ENCODE measurements at places on chromosomes 6 and 20.

DNA sequence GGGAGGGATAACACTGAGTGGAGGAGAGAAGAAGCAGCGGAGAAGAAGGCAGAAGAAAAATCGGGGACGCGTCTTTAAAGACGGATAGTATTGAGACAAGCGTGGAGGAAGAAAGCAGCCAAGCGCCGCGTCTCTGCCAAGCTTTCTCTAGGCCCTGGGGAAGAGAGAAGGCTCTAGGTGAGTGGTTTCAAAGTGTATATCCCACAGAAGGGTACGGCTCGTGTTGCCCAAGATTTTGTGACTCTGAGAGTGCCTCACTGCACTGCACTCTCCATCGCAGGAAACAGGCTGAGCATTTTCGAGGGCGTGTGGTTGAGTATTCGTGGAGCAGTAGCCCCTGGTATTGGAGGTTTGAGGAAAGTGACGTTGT lies 185.4 kb downstream of the TRIM27 start:
- no peak for DNase-seq

GRCh38 chr6:64717281-64717680 lies 989.7 kb downstream of the EYS start:
- DNase-seq, result no peak

DNA sequence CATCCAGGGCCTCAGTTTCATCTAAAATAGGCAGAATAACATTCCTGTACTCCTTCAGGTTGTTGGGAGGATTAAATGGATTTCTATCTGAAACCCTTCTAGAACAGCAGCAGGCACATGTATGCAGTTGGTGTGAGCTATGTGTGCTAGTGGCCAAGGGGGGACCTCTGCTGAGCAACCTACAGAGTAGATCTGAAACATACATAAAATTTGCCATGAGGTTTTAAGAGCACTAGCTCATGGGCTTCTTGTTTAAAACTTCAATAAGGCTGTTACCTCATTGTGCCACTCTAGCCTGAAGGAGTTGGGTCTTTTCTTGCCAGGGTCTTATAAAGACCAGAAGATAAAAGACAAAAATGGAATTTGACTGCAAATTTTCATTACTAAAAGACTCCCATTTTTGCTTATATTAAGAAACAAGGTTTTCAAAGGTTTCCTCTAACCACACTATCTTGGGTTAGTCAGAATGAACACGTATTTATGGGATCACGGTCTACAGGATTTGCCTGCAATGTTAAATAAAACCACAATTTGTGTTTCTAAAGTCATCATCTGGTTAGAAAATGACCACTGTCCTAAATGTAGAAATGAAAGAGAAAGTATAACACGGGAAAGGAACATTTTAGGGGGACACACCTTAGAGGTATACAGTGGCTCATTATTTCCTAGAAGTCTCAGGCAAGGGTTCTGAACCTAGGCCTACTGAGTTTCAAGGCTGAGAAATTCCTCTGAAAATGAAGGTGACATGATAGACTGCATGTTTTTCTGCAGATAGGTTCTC lies 144.9 kb upstream of the OLIG3 start:
- DNase-seq, result no peak

DNA sequence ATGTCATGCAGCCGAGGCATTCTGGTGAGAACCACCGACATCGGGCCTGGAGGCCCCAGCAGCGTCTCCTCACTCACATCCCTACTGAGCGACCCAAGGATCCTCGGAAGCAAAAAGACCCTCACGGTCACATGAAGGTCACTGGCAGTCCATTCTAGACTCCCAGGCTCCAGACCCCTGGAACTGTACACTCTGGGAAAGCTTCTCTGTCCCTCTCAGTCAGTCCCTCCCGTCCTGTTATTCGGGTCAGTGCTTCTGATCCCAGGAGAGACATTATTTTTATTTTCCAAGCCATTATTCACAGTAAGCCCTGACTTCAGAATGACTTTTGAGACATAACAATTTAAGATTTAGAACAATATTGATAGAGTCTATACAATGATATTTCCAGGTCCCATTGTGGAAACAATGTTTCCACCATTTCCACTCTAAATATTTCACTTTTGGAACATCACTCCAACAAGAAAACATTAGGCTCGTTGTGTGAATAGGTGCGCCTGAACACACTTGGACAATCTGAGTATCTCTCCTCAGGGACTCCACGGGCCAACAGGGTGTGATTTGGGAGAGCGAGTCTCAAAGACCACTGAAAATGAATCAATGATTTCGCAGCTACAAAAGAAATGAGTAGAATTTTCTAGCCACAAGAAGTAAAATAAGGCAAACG lies 199.7 kb downstream of the SOD2 start:
- no peak for DNase-seq

DNA sequence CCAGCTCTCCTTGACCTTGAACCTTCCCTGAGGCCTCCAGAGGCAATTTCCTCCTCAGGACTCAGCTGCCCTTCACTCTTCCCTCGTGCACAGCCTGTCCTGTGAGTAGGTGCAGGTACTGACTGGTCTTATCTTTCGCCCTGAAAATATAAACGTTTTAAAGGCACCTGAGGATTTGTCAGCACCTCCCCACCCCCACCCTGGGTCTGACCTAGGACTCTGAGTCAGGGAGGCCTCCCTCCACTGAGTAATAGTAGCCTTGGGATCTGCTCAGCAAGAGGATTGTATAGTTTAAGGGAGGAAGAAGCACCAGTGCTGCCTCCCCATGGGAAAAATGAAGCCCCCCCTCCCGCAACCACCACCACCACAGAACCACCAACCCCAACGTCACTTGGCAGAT lies 54.6 kb downstream of the PPARD start:
- DNase-seq, result no peak

- DNase-seq, result no peak
Observed at GRCh38 chr6:19322691-19323485, 514.3 kb upstream of the ID4 start.

DNA sequence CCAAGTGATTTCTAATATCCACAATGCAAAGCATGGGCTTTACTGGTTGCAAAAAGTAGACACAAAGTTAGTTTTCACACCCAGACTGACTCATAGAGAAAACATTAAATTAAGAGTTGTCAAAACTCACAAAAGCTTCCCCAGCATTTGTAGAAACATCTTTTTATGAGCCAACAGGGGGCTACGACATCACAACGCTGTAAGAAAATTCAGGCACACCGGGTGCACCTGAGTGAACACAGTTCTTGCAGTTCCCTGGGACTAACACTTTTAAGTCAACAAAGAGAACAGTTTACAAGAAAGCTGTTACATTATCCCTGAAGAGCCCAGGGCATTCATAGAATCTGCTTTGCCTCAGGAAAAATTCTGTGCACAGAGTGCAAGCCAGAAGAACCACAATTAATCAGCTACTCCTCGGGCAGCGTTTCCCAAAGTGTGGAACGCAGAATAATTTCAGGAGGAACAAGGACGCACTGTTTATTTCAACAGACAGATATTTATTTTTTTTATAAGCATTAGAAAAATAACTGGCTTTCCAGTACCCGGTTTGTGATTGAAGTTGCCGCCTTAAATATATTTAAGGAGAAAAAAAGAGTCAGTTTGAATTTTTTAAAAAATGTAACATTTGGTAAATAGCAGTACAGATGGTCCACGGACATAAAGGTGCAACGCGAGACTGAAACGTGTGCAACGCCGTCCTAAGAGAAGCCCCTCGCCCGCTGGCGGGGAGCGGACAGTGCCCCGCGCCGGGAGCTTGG lies 1.2 kb downstream of the NCOA5 start:
- no peak for DNase-seq

DNA sequence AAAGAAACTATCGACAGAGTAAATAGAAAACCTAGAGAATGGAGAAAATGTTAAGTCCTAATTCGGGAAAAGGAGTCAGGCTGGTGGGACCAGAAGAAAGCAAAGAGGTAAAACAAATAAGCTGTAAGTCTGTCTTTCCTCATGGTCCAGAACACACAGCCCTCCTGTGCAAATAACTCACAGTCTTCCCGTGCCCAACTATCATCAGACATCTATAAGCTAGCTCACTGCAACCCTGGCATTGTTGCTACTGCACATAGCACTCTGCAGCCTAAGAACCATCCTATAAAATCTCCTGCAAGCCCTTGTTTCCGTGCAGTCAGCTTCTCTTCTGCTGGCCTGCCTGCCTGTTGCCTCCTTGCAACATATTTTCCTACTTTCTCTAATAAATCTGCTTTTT lies 17.4 kb downstream of the HLA-DRA start:
- DNase-seq, result no peak

GRCh38 chr20:58522666-58523065 lies 7.5 kb upstream of the APCDD1L start:
- DNase-seq, result no peak

DNA sequence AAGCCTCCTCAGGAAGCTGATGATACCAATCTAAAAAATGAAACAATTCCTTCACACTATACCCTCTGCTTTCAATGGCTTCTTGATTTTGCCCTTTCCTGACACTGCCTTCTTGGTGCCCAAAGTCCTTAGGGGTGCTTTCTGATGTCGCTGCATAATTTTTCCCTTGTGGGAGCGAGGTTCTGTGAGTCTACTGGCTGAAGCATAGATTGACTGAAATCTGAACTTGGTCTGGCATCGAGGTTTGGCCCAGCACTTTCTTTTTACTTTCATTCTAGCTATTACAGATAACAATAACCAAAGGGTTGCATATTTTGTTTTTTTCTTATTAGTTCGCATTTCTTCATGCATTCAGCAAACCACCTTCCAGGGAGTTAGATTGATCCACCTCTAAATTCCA lies 65.8 kb downstream of the E2F3 start:
- no peak for DNase-seq

DNA sequence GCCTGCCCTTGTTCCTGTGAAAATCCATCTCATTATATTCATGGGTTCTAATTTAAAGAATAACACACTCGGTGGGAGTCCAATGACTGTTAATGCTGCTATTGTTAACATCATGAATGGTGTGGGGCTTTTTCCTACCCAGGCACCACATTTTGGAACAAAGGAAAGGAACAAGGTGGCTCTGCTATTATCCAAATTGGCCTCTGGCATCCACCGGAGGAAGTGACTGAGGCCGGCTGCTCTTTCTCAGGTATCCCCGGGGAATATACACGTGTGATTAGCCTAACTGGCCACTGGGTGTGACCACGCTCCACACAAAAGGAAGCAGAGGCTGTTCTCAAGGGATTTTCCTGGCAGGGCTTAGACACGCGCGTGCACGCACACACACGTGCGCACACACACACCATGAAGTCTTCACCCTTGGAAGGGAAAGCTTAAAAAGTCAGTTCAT lies 601.2 kb upstream of the ARID1B start:
- DNase-seq, result no peak

DNA sequence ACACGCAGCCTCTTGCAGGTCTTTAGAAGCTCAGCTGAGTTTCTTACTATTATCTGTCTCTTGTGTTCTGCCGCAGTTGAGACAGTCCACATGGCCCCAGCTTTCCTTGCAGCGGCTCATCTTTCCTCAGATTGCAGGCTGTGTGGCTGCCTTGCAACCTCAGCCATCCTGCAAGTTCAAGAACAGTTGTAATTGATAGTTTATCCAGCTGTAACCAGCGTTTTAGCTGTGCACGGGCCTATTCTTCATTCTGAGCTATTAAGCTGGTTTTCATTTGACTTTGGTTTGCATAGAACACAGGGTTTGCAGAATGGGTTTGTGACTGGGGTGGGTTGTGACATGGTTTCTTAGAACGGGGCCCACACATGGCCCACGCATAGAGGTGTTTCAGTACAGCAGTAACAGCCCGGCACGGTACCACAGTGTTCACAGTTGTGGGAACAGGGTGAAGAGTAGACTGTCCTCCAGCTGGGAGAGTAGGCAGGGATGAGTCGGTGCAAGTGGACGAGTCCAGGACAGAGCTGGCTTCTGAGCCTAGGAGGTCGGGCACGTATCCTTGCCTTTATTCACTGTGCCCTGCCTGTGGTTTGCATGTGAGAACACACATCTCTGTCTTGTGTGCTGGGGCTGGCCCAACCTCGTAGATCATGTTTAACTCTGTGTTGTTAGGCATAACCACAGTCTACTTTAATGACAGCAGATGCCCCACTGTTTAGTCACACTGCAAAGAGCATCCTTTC lies 89.2 kb downstream of the RPP40 start:
- no peak for DNase-seq

- no peak for DNase-seq
Observed at GRCh38 chr20:49901588-49901987, 13.7 kb downstream of the SPATA2 start.

All from activated CD4-positive, alpha-beta T cell treated with anti-CD3 and anti-CD28 coated beads for 1 hour (primary cell).